ENCODE measurements at places on chromosomes 12 and 14. TPM values are rescaled to one million over a fixed set of nuclear protein-coding genes. Genes with fewer than 3 reads are reported as not detected.

DNA sequence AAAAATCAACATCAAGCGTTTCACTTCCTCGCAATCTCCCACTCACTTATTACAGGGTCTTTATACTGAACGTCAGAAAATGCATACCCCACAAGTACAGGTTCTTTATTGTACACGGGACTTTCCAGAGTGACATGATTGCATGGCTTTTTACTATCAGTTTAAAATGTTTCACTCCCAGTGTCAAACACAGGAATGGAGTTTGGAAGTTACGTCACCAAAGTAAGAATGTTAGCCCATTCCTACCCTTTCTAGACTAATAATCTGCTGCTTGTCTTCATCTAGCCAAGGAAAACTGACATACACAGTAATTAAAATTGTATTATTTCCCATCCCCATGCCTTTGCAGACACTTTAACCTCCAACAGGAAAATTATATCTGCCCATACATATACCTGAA lies 624.2 kb downstream of the BCL11B start:
- DNase-seq = no peak

DNA sequence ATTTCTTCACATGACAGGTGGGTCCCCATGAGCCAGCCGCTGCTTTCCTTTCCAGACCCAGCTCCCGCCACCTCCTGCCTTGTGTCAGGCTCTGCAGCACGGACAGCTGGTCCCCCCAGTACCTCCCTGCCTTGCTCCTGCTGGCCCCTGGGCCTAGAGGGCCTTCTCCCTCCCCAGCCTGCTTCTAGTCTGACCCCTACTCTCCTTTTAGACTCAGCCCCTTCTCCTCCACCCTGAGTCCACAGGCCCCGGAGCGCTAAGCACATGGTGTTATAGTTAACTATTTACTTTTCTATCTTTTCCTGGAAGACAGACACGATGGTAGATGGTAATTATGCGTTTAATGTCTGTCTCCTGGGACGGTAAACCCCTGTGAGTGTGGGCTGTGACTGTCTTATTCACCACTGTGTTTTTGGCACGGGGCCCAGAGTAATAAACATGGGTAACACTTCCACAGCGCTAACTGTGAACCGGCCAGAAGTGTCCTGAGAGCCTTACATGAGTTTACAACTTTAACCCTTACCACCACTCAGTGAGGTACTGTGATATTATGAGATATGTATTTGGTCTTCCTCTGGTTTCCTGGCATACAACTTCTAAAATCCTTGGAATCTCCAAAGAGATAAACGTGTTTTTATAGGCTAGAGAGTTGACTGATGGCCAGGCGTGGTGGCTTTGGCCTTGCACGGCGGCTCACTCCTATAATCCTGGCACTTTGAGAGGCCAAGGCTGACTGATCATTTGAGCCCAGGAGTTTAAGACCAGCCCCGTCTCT lies 41.2 kb downstream of the DGLUCY start:
- DNase-seq = no peak

GRCh38 chr14:64069634-64070359 lies 217.0 kb downstream of the SYNE2 start:
- no peak for DNase-seq

DNA sequence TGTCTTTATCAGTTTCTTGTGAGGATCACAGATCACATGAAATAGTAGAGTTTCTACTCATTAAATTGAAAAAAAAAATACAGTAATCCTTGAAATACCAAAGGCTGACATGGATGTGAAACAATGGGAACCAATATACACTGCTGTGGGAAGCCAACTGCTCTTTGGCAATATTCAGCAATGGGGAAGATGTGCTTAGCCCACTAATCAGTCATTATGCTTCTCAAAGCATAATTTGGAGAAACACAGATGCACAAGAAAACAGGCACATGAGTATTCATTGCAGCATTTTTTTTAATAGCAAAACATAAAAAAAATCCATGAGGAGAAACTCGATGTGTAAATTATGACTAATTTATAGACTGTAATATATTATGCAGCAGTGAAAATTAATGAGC lies 40.6 kb downstream of the A2M start:
- DNase-seq = no peak

- no peak for DNase-seq
Observed at GRCh38 chr14:68148763-68149162, 329.2 kb downstream of the RAD51B start.

DNA sequence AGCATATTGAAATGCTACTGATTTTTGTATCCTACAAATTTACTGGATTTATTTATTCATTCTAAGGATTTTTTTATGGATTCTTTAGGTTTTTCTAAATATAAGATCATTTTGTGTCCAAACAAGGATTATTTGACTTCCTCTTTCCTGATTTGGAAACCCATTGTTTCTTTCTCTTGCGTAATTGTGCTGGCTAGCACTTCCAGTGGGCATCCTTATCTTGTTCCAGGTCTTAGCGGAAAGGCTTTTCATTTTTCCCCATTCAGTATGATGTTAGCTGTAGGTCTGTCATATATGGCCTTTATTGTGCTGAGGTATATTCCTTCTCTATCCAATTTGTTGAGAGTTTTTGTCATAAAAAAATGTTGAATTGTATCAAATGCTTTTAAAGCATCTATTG lies 57.2 kb upstream of the RHOJ start:
- DNase-seq = no peak

- DNase-seq = no peak
Observed at GRCh38 chr14:71049435-71050133, 142.3 kb downstream of the PCNX1 start.

- DNase-seq = no peak
Observed at GRCh38 chr12:5768171-5768570, 176.9 kb downstream of the ANO2 start.

GRCh38 chr14:68140076-68140741 lies 320.6 kb downstream of the RAD51B start:
- DNase-seq = no peak

INSM2 gene
- not detected for polyA plus RNA-seq

Measured in left renal cortex interstitium (tissue), 4 donors.